ENCODE measurements at places on chromosomes 12 and 14.

DNA sequence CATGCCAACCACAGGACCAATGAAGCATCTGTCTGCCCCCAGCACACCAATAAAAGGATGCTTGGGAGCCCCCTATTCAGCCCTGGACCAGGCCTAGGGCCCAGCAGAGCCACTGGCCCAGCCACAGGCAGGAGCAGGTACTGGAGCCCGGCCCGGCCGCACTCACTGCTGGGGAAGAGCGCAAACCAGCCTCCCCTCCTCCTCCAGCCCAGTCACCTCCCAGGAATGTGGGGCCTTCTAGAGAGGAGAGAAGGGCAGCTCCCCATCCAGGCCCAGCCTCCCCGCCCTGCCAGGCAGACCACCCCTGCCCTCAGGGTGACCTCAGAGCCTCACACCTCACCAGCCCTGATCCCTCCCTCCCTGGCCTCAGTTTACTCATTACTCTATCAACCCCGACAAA, 56.2 kb downstream of the CCNK start:
- no peak for DNase-seq

- no peak for DNase-seq
These were observed 16.5 kb downstream of the RFX4 start for GRCh38 chr12:106599302-106599701.

GRCh38 chr12:76457010-76457409, 102.6 kb downstream of the OSBPL8 start:
- DNase-seq, result no peak

DNA sequence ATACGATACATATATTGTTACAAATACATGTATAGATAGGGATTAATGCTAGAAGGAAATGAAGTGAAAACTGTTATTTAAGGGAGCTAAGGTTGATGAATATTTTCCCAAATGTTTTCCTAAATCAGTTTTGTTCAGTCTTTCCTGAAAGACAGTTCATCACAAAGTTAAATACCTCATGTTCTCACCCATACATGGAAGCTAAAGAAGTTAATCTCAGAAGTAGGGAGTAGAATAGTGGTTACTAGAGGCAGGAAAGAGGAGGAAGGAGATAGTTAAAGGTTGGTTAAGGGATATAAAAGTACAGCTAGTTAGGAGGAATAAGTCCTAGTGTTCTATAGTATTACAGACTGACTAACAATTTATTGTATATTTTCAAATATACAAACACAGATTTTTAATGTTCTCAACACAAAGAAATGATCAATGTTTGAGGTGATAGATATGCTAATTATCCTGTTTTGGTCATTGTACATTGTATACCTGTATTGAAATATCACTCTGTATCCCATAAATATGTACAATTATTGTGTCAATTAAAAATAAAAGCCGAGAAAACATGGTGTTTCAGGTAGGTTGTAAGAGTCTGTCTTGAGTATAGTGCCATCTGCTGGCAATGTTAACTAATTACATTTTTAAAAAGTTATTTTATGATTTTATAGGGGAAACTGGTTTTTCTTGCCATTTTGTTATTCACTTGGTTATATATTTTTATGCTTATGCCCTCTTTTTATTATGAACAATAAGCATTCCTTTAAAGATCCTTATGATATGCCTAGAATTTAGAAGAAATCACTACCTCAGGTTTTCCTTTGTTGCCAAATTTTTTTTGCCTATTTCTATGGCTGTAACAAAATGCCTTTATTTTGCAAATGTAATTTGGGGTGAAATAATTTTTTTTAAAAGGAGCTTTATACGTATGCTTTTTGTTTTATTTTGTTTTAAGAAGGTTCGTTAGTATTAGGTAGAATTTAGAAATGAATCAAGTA, 26.9 kb downstream of the ZDHHC17 start:
- no peak for DNase-seq

DNA sequence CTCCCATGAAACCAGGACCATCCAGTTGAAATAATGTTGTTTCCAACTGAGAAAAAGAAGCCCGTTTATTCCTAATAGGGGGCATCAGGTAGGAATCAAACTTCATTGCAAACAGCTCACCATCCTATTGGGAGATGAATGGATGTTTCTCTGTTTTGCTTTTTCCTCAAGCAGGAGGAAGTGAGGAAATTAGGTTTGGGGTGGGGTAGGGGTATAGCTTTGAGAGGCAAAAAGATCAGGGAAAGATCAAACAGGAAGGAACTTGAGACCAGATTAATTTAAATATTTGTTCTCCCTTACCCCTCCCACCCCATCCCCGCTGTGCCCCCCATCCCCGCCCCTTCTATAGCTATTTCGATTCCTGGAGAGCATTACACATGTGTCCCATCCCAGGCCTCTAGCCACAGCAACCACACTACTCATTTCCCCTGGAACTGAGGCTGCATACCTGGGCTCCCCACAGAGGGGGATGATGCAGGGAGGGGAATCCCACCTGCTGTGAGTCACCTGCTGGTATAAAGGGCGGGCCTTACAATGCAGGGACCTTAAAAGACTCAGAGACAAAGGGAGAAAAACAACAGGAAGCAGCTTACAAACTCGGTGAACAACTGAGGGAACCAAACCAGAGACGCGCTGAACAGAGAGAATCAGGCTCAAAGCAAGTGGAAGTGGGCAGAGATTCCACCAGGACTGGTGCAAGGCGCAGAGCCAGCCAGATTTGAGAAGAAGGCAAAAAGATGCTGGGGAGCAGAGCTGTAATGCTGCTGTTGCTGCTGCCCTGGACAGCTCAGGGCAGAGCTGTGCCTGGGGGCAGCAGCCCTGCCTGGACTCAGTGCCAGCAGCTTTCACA, at the start of gene IL23A:
TSS of gene IL23A (plus strand) at position 577 of the 850 bp plus-strand sequence. CDS start at position 738, 161 bp downstream.
- DNase-seq, result peak; percentile 76

DNA sequence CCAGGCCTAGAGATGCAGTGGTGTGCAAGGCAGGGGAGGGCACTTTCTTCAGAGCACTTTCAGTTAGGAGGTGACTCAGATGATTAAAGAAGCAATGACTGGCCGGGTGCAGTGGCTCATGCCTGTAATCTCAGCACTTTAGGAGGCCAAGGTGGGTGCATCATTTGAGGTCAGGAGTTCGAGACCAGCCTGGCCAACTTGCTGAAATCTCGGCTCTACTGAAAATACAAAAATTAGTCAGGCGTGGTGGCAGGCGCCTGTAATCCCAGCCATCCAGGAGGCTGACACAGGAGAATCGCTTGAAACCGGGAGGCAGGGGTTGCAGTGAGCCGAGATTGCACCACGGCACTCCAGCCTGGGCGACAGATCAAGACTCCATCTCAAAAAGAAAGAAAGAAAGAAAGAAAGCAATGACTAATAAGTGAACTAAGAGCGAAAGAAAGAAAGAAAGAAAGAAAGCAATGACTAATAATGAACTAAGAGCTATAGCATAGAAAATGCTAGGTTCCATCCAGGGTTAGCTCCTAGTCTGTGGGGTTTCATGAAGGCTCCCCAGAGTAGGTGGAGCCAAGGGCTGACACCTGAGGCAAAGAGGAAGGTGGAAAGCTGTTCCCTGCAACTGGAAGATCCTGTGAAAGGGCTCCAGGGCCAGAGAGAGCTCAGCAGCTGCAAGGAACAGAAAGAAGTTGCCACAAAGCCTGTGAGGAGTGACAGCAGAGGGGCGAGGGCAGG, 334.5 kb downstream of the CACNA1C start:
- DNase-seq, result no peak

DNA sequence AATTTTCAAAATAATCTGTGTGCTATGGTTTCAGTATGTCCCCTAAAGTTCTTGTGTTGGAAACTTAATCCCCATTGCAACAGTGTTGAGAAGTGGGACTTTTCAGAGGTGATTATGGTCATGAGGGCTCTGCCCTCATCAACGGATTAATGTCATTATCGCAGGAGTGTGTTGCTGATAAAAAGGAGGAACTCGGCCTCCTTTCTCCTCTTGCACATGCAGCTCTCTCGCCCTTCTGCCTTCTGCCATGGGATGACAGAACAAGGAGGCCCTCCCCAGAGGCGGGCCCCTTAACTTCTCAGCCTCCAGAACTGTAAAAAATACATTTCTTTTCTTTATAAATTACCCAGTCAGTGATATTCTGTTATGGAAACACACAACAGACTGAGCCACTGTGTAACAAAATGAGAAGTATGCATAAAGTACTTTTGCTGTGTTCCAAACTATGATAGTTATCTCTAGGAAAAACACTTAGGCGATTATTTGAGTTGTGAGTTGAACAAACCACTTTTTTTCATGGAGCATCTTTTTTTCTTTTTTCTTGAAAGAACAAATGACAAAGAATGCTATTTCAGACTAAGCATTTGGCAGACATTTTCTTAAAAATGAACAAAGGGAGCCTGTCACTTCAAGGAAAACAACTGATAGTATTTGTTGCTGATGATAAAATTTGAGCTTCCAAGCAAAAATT, 134.8 kb upstream of the FUT8 start:
- no peak for DNase-seq

DNA sequence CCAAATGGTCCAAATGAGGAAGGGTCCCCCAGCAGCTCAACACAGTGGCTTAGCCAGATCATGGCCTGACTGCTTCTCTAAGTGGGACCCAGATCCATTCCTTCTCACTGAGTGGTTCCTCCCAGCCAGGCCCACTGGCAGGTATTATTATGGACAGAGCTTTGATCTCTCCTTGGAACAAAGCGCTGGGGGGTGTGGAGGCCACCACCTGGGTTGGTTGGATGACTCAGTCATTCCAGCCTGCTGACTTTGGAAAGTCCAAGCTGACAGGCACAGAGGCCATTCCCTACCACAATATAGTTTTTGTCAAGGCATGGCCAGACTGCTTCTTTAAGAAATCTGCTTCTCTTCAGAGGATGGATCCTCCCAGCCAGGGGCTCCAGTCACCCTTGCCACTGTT, 341.1 kb downstream of the BTG1 start:
- DNase-seq, result no peak

DNA sequence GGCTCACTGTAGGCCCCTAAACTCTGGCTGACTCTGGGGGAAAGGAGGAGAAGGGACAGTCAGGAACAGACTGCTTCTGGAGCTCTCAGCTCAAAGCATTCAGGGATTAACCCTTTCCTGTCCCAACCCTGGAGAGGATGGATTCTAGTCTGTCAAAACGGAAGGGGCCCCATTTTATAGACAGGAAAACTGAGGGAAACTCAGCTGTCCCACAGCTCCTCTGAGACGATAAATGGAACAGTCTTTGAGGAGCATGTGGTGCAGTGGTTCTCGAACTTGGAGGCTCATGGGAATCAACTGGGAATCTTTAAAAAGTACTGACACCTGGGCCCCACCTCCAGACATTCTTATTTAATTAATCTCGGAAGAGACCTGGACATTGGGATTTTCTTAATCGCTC, 23.7 kb downstream of the SRRM4 start:
- no peak for DNase-seq

DNA sequence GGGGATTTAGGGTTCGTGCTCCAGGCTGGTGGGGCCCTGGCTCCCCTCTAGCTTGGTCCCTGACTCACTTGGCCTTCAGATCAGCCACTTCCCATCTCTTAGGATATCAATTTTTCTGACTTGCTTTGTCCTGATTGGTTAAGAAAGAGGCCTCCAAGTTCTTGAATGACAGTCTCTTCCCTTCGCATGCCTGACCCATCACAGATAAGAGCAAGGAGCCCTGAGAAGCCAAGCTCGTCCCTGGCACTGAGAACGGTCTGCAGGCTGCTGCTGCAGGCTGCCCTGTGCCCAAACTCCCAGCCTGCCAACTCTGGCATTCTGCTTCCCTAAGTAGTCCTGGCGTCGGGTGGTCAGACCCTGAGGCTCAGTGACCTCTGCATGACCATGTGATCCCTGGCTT, 794 bp upstream of the LRTM2 start:
- DNase-seq, result no peak

GRCh38 chr12:7512553-7512952, 9.0 kb upstream of the CD163 start:
- no peak for DNase-seq

DNA sequence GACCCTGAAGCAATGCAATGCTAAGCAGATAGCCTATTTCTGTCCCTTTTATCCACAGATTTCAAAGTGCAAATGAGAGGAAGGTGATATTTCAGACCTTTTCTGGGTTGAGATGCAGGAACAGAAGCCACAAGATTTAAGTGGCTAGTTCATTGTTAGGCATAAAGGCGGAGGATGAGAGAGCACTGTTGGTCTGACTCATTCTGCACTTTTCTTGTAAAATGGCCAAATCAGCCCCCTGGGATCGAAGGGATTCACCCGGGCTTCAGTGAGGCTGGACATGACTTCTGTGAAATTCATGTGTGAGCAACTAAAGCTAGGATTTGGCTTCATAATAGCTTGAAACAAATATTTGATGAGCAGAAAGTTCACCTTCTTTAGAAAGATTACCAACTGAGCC, 101.9 kb upstream of the OVCH1 start:
- DNase-seq, result no peak

DNA sequence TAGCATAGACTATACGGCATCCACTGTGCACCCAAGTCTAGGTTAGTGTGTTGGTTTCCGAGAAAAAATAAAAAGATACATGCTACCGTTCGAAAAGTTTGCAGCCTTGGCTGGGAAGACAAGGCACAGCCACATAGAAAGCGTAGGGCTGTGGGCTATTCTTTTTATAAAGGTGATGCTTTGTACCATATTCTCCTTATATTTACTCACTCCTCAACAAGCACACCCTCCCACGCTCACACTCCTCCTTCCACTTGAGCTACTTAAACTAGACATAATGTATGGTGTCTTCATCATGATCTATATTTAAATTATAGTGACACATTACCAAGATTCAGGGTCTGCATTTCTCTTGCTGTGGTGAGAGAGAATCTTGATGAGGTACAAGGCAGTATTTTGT, 1416.5 kb downstream of the AACS start:
- DNase-seq, result no peak

- no peak for DNase-seq
These were observed 3.3 kb upstream of the BHLHE41 start for GRCh38 chr12:26128168-26128567.

GRCh38 chr12:6996040-6996441, 22.2 kb downstream of the LPCAT3 start:
- no peak for DNase-seq

DNA sequence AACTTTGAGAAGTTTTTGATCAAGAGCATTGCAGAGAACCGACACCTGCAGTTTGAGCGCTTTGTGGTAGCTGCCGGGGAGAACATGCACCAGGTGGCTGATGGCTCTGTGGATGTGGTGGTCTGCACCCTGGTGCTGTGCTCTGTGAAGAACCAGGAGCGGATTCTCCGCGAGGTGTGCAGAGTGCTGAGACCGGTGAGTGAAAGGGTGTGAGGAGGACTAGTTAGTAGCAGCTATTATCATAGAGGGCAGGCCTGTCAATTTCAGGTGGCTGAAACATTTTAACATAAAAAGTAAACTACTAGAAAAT, 27.0 kb upstream of the HIGD1C start:
- no peak for DNase-seq

GRCh38 chr12:106071686-106072085, 67.1 kb downstream of the NUAK1 start:
- no peak for DNase-seq

GRCh38 chr12:40827683-40828592, 135.7 kb downstream of the CNTN1 start:
- no peak for DNase-seq

All from stimulated activated CD4-positive, alpha-beta T cell treated with anti-CD3 and anti-CD28 coated beads, Interleukin-1b, Interleukin-23, amount 100 ng/mL, for 1 hour (primary cell).